Renal pelvis (tissue), 12 donors: ENCODE measurements at places on chromosomes 1 and 21.

DNA sequence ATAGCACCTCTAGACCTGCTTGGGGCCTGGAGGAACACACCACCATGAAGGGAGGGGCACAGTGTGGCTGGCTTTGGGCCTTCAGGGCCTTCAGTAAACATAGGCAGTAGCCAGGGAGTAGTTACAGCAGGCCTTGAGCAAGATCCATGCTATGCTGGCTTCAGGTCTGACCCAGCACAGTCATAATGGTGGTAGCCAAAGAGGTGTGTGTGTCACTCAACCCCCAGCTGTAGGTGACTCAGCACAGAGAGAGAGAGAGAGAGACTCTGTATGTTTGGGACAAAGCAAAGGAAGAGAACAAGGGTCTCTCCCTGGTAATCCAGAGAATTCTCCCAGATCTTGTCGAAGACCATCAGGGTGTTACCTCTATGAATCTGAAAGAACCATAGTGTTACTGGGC, 250.5 kb upstream of the PKN2 start:
- DNase-seq = no peak

DNA sequence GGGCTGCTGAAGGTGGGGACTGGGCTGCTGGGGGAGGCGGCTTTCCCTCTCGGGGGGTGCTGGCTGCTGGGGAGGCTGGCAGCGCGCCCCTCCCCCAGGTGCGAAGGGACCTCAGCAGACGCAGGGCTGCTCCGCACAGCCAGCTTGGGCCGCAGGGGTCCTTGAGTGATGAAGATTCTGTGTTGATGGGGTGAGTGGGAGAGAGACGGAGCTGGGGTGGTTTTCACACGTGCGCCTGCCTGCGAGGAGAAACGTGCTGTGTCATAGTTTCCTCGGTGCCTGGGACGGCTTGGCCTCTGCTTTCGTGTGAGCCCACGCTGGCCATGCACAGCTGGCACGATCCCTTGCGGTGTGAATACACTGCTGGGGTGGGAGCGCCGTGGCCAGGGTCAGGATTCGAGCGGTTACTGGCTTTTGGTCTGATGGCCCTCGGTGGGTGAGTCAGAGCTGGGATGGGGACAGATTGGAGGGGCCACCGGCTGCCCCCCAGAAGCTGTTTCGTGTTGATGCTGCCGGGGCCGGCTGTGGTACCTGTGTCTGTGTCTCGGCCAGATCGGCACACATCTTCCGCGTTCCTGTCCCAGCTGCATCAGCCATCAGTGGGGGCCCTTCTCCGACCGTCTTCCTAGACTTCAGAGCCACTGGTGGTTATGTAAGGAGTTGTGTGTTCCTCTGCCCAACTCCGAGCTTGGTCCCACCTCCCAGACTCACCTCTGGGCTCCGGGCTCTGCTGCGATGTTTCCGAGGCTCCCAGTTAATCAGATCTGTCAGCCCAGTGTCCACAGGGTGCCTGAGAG, 24.9 kb downstream of the PRKCZ start:
- no peak for DNase-seq

DNA sequence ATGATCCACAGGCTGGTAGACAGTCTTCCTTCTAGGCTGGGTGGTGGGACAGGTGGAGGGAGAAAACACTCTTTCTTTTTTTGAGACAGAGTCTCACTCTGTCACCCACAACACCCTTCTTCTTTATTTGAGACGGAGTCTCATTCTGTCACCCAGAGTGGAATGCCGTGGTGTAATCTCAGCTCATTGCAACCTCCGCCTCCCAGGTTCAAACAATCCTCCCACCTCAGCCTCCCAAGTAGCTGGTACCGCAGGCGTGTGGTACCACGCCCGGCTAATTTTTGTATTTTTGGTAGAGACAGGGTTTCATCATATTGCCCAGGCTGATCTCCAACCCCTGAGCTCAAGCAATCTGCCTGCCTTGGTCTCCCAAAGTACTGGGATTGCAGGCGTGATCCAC, 2.9 kb downstream of the GPR37L1 start:
- DNase-seq = no peak

DNA sequence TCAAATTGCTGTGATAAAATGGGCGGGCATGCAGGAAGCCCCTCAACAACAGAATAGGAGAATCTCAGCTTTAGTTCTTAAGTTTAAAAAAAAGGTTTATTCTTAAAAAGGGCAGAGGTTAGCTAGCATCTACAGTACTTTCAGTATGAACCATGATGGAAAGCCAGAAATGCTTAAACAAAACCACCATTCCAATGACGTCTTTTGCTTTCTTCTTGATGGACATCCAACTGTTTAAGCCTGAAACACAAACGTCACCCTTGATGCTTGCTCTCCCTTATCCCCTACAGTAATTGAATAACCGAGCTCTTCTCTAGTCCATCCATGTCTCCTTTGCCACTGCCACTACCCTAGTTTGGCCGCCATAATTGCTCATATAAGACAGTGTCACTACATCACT, 25.7 kb downstream of the TAF5L start:
- DNase-seq = no peak

DNA sequence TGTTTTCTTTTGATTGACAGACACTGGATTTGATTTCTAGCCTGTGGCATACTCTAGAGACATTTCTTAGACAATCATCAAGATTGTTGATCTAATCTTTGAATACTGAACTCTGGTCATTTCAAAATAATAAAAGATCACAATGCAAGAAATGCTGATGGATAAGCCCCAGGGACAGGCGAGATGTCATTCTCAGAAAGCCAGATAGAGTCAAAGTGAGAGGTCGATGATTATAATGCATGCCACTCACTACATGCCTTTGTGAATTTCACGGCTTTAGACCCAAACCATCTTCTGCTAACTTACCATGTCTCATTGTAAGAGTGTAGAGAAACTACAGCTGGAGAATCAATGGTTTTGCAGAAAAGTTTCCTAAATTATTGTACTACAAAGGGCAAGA, 257.1 kb downstream of the DYRK1A start:
- no peak for DNase-seq

DNA sequence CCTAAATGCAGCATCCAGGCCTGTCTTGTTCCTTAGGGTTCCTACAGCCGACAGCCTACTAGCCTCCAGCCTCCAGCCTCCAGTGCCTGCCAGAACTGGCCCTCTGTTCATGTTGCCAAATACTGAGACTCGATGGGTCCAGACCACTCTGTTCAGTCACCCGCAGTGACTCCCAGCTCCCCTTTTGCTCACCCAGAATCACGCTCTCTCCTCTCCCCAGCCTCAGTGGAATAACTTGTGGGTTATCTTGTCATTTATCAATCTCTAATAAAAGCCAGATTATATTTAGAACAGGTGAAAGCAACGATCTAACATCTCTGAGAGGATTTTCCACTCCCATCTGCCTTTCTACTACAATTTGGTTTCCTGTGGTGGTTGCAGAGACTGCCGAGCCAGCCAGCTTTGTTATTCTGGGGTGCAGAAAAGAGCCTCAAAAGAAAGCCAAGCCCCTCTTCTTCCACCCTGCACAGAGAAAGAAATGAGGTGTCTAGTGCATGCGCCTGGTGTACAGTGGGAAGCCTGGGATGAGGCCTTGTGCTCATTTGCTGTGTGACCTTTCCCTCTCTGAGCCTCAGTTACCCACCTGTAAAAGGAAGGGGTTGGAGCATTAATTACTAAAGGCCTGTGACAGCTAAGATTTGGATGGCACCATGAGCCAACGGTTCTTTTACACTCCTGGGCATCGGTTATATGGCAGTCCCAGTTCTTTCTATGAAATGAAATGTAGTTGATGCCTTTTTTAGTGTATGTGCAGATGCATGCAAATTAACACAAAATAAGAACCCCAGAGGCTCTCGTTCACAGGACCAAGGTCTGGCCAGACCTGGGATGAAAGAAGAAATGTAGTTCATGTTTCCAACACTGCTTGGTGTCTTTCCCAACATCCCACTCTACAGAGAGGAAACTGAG, 42.9 kb upstream of the ID3 start:
- no peak for DNase-seq

- no peak for DNase-seq
Observed at GRCh38 chr1:24418898-24419628, 3.5 kb downstream of the NIPAL3 start.

DNA sequence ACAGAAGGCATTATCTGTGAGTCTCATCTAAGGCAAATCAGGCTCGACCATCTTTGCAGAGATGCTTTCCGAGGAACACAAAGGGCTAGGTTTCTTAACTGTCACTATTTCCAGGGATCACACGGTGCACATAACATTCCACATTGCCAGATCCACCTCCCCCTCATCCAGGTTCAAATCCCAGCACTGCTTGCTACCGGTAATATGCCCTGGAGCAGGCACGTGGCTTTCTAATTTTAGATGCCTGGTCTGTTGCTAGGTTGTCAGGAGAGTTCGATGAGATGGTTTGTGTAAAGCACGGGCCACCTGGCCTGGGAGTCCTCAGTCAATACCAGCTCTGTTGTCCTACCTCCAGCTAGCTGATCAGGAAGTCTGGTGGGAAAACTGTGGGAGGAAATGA, 598.6 kb downstream of the NPHP4 start:
- DNase-seq = no peak

DNA sequence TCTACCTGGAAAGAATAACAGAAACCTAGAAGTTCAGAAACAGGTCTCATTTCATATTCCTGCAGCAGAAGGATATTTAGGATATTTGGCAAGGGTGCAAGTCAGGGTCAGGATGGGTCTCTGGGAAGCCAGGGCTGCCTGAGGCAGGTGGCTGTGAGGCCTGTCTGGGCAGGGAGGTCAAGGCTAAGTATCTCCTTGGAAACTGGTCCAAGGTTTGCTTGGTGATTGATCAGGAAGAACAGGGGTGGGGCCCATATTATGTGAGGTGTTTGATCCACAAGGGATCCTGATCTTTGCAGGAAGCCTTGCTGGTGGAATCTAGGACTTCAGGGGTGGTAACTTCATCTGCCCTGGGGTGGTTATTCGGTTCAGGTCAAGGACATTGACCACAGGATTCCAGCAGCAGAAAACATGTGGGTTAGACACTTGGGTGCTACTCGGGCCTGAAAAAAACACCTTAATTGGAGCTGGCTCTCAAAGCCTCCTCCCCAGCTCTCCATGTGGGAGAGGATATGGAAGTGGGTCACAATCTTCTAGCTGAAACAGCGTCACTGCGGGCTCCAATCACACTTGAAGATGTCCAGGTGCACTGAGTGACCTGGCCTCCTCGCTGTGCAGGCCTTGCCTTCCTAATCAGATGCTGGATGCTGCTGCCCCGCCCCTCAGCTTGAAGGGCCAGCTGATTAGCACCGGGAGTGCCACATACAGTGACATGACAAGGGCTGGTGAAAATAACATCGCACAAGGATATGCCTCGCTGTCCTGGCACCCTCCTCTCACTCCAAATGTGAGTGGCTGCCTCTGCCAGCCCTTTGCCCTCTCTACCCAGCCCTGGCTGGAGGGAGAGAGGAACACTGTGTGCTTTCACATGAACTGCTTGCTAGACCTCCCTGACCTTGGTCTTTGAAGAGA, 8.7 kb downstream of the CTNNBIP1 start:
- no peak for DNase-seq

GRCh38 chr1:44302541-44302940, 52.5 kb downstream of the ERI3 start:
- no peak for DNase-seq

GRCh38 chr1:38141483-38141882, 94.9 kb upstream of the POU3F1 start:
- DNase-seq = no peak
